ENCODE measurements at places on chromosomes 3 and 15.

- H3K27ac ChIP-seq = no peak overlapping the region
- no peaks in the 10 kb centered on the region for H3K4me1 ChIP-seq
- no peaks in the 10 kb centered on the region for H3K27me3 ChIP-seq
These were observed 224.3 kb downstream of the EDEM1 start for GRCh38 chr3:5411786-5412185.

GRCh38 chr3:24355806-24356205, 138.8 kb downstream of the THRB start:
- H3K4me3 ChIP-seq = no peak overlapping the region
- no peaks in the 10 kb centered on the region for H3K27me3 ChIP-seq
- DNase-seq = no peak

DNA sequence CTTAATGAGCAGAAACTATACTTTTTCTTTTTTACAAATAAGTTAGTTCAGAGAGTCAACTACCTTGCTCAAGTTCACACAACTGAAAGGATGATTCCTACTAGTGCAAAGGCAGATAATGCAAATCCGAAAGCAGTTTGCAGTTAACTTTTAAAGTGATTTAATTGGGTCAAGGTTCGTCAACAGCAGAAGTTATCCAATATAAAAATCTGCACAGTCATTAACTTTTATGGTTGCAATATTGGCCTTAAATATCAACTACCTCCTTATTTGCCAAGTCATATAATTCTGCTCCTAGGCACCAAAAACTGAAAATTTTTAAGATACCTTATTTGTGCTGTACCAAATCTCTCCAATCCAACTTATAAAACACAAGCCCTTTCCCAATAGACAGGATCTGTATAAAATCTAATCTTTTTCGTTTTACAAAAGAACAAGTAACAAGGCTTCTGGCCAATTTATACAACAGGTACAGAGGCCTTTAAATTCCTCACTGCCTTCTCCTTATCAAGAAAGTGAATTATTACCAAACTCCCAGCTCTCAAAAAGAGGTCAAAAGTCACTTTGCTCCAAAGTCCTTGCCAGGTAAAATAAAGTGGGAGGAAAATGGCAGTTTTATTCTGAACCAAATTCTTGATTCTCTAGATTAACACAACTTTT, 416.6 kb upstream of the NECTIN3 start:
- H3K27ac ChIP-seq = no peak overlapping the region
- DNase-seq = no peak
- no peaks in the 10 kb centered on the region for H3K36me3 ChIP-seq
- no peak overlapping the region for H3K4me3 ChIP-seq
- H3K4me1 ChIP-seq = peaks cover 1% of the 10 kb centered on the region
- H3K27me3 ChIP-seq = no peaks in the 10 kb centered on the region

GRCh38 chr15:91853948-91854638, 585 bp downstream of the SLCO3A1 start:
- peak; percentile 43 for DNase-seq
- H3K27ac ChIP-seq = no peak overlapping the region
- no peaks in the 10 kb centered on the region for H3K4me1 ChIP-seq
- H3K36me3 ChIP-seq = no peaks in the 10 kb centered on the region
- H3K27me3 ChIP-seq = no peaks in the 10 kb centered on the region

GRCh38 chr3:160545504-160545871, 19.9 kb downstream of the KPNA4 start:
- no peak for DNase-seq
- no peaks in the 10 kb centered on the region for H3K27me3 ChIP-seq
- H3K4me1 ChIP-seq = no peaks in the 10 kb centered on the region
- H3K36me3 ChIP-seq = peaks cover 49% of the 10 kb centered on the region

DNA sequence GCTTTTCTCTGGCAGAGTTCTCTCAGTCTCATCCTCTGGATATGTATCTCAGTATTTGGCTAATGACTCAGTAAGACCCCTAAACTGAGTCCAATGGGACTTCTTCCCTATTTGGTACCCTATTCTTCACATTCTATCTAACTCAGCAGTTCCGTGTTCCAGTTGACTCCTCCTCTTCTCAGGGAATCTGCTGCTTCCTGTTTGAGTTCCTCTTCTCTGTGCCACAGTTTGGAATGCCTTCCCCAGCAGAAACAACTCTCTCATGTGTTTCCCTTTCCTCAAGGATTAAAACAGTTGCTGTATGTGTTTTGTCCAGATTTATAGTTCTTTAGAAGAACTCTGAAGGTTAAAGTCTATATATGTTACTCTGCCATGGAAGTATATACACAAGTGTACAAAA, 344.0 kb upstream of the RARB start:
- no peak for DNase-seq
- H3K4me3 ChIP-seq = no peak overlapping the region
- H3K4me1 ChIP-seq = no peaks in the 10 kb centered on the region
- H3K27me3 ChIP-seq = no peaks in the 10 kb centered on the region
- no peaks in the 10 kb centered on the region for H3K36me3 ChIP-seq

DNA sequence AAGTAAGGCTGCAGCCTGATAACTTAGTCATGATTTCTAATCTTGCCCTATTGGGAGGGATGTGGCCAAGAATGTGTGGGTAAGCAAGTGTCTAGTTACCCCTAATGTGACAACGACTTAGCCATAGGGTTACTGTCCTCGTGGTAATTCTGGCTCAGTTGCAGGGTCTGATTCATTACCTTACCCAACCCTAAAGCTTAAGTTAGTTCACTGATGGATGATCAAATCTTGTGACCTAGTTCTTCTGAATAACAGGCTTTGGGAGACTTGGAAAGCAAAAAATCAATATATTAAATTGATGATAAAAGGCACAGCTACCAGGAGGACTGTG, 1.6 kb upstream of the INTS14 start:
- peak overlapping the region; percentile 65 for H3K4me3 ChIP-seq
- peak overlapping the region; percentile 26 for H3K27ac ChIP-seq
- H3K27me3 ChIP-seq = no peaks in the 10 kb centered on the region
- H3K36me3 ChIP-seq = peaks cover 2% of the 10 kb centered on the region
- H3K4me1 ChIP-seq = peaks cover 14% of the 10 kb centered on the region

DNA sequence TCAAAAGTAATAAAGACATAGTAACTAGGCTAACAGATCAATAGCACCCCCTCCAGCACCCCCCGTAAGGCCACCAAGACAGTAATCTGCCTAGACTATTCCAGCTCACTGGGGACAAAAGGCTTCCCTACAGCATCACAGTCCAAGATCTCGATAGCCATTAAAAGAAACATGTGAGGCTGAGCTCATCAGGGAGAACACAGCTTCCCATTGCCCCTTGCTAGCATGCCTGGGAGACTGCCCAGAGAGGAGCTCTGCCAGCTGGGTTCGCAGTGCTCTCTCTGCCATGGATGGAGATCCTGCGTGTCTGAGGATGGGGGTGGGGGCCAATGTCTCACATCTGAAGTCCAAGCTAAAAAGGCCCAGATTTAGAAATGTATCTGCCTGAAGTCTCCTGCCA, 17.8 kb downstream of the LRIG1 start:
- peaks cover 29% of the 10 kb centered on the region for H3K36me3 ChIP-seq
- no peak overlapping the region for H3K4me3 ChIP-seq
- H3K4me1 ChIP-seq = peaks cover 23% of the 10 kb centered on the region
- no peak for DNase-seq

- peak; percentile 75 for DNase-seq
- no peak overlapping the region for H3K4me3 ChIP-seq
- no peaks in the 10 kb centered on the region for H3K36me3 ChIP-seq
These were observed 47.5 kb upstream of the MUC4 start for GRCh38 chr3:195859061-195859845.

Data from neuronal stem cell (in vitro differentiated cells).